Left renal cortex interstitium (tissue), 4 donors: ENCODE measurements at places on chromosomes 12 and 14.

GRCh38 chr12:4607056-4607455 is 41.8 kb downstream of the AKAP3 start:
- DNase-seq, result no peak

- no peak for DNase-seq
Measured at GRCh38 chr14:101004954-101005353, 101.4 kb upstream of the RTL1 start.

DNA sequence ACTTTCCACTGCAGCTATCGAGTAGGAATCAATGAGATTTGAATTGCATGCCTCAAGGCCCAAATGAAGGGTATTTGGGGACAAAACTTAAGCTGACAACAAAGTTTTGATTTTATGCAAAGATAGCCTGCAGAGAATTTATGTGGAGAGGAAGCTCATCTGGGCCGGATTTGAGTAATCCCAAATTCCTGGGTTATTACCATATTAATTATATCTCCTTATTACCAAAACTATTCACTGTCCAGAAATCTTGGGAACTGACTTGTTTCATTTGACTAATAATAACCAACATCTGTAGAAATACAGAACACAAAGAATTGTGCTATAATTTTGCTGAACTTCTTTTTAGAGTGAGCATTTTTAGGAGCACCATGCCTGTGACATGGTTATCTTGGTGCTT is 70.4 kb downstream of the KITLG start:
- DNase-seq, result no peak

DNA sequence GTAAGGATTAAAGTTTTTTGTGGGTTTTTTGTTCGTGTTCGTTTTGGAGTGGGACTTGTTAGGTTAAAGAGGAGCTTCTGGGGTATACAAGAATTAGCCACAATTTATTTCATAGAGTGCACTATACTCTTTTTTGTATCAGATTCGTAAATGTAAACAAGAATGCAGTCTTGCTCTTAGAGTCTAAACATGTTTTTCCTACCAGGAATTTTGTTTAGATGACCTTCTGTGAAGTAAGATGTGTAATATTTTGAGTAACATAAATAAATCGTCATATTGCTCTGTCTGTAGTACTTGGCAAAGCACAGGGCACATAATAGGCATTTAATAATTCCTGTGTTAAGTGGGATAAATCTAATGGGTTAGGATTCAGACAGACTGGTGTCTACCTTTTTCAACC is 9.6 kb downstream of the CNOT2 start:
- no peak for DNase-seq

DNA sequence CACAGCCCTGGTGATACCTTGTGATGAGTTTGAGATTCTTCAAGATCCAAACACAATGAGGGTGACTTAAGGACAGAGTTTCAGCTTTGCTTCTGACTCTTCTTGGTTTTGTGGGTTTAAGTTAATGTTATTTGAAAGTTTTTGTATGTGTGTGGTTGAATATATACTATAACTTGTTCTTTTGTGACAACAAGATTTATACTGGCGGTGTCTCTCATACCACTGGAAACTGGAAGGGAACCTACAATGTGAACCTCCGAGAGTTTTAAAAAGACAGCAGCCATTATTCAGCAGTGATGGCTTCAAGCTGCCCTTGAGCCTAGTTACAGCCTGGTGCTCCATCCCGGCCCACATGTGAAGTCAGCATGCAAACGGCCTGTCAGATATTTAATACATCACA is 87.9 kb upstream of the IGF1 start:
- peak; percentile 37 for DNase-seq

DNA sequence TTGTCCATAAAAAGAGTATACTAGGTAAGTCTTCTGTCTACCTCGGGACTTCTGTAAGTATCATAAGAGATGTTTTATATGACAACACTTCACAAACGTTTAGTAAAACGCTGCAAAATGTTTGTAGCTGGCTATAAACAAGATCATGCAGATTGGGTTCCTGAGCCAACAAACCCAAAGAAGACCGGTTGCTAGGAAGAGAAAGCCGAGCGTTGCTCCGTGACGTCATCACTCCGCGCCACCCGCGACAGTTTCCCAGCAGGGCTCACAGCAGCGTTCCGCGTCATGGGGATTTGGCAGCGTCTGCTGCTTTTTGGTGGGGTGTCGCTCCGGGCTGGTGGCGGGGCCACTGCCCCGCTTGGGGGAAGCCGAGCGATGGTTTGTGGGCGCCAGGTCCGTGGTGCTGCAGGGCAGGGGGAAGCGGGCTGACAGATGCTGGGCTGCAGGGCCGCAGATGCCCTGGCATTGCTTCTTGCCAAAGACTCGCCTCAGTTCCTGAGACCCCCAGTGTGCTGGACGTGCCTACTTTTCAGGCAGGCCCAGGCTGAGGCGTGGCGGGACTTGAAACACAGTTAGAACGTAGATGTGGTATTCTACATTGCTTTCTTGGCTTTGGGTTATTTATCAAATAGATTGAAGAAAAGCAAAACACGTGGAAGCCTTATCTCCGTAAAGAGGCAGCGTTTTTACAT is at the start of gene NUBPL:
NUBPL (plus strand) TSS at position 250 of the 692 bp plus-strand sequence; CDS start at position 286, 36 bp downstream.
- DNase-seq, result peak; percentile 91

- DNase-seq, result no peak
Measured at GRCh38 chr12:41356181-41356580, 168.1 kb downstream of the PDZRN4 start.

DNA sequence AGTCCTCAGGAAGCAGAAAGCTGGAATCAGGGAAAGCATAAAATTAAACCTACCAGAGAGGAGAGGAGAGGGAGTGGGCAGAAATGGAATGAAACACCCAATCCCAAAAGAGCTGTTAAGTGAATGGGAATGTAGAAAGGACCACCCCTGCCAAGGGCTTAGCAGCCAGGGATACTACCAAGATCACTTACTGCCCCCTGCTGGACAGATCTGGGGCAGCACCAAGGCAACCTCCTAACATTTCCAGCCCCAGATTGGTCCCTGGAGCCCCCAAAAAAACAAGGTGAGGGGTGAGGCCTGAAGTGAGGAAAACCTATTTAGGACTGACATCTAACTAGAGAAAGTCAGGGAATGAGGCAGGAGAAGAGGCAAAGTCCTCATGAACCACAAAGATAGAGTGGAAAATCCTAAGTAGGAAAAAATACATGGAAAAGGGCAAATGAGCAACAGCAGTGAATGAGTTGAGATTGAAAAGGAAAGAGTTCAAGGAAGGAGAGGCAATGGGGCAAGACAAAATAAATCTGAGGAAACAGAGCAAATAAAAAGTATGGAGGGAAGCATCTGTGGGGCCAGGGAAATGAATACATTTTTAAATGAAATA is 11.2 kb upstream of the FKBP11 start:
- DNase-seq, result no peak

DNA sequence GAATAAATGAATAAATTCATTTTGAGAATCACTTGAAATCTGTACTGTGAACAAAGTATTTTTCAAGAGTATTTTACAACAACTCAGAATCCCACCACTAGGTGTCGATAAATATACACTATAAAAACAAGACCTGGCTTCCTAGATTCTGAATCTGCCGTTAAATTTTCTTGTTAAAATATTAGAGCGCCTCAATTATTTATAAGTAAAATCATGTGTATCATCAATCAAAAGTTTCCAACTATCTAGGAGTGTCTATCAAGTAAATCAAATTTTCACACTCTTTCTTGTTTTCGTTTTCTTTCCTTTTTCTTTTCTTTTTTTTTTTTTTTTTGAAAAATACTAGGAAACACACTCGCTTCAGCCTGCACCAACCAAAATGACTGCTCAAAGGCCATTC is 179.2 kb upstream of the DCN start:
- no peak for DNase-seq
